ENCODE measurements at places on chromosomes 11 and 22. TPM values are rescaled to one million over a fixed set of nuclear protein-coding genes. Genes with fewer than 3 reads are reported as not detected.

SCUBE2 gene
- total RNA-seq: 1.3 TPM

NTM gene
- total RNA-seq: not detected

GRCh38 chr11:34891611-34892010 lies 24.6 kb downstream of the APIP start:
- no peak for DNase-seq

DNA sequence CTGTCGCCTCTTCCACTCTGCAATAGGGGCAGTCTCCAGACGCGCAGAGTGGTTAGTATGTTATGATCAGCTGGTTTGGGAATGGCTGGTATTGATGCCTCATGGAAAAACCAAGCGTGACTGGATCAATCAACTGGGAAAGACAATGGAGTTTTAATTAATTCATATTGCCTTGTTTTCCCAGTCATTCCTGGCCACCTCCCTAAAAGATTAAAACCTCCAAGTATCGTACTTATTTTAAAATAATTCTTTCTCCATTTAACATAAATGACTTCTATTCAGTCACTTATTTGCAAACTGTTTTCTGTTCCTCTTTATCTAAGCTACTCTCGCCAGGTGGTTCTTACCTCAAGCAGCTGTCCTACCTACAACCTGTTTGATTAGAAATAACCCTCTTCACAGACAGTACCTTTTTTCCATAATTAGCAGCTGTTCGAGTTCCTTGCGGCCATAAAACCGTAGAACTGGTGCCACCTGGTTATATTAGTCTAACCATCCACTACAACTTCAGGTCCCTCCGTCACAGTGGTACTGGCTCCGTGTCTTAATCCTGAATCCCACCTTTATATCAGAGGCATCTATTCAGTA lies 898 bp downstream of the ZNF215 start:
- DNase-seq: peak; percentile 10

- no peak for DNase-seq
These were observed 33.5 kb downstream of the SCUBE2 start for GRCh38 chr11:9057888-9058287.

JAML gene
- total RNA-seq: 0.30 TPM

ARHGAP20 gene
- total RNA-seq: not detected

OMP gene
- not detected for total RNA-seq

DNA sequence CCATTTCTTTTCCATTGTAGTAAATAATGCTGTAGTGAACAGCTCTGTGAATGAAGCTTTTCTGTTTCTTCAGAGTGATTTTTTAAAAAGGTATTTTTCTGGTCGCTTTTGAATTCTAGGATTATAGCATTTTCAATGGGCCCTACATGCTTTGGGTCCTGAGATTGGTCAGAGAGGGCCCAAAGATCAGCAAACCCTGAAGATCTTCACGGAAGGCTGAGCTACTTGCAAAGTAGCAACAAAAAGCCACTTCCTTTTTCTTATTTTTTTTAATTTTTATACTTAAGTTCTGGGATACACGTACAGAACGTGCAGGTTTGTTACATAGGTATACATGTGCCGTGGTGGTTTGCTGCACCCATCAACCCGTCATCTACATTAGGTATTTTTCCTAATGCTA lies 200.5 kb downstream of the FAT3 start:
- DNase-seq: no peak
